ENCODE measurements at places on chromosomes 11 and 22.

DNA sequence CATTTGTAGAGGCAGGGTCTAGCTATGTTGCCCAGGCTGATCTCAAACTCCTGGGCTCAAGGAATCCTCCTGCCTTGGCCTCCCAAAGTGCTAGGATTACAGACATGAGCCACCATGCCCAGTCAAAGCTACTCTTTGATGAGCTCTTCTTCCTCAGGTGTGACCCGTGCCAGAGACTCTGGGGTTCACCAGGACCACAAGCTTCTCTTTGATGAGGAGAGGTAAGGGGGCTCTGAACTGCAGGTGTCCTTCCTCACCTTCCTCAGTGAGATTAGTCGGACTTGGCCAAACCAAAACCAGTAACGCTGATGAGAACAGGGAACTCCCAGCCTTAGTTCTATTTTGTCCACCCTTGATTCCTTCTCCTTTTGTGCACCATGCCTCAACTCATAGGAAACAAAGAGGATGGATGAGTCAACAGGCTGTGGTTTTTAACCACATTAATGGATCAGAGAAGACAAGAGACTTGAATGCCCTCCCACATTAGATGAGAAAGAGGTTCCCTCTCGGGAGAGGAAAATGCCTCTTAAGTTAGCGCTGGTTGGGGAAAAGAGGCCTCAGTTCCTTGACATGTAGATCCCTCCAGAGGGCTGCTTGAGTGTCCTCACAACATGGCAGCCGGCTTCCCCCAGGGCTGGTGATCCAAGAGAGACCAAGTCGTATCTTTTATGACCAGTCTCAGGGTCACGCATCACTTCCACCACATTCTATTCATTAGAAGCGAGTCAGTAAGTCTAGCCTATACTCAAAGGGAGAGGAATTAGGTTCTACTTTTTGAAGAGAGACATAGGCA is 25.7 kb upstream of the CTR9 start:
- DNase-seq = no peak

DNA sequence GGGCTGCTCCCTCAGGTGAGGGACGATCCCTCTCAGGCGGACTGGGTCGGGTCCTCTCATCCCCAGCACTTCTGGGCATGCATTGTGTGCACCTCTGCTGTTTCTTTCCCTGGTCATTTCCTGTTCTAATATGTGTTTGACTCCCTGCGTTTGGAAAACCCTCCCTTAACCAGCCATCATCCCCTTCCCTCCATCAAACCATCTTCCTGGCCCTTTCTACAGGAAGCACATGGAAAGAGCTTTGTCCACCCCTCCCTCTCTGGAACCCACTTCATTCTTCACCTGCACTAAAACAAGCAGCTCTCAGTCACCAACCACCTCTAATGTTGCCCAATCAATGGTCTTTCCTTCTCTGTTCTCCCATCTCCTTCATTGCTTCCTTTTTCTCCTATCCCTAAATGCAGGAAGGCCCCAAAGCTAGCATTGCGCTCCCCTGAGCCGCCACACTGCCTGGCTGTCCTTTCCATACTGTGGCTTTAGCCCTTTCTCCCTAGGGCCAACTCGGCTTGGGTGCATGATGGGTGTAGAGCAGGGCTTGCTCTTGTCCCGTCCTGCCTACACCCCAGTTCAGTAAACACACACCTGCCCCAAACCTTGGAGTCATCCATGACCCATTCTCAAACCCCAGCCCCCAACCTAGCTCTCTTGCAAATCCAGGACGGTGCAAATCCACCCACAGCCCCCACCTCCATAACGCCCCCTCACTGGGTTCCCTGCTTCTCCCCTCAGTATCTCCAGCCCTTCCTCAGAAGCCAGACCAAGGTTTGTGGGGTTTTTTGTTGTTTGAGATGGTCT is 5.4 kb upstream of the GAS2L1 start:
- no peak for DNase-seq

DNA sequence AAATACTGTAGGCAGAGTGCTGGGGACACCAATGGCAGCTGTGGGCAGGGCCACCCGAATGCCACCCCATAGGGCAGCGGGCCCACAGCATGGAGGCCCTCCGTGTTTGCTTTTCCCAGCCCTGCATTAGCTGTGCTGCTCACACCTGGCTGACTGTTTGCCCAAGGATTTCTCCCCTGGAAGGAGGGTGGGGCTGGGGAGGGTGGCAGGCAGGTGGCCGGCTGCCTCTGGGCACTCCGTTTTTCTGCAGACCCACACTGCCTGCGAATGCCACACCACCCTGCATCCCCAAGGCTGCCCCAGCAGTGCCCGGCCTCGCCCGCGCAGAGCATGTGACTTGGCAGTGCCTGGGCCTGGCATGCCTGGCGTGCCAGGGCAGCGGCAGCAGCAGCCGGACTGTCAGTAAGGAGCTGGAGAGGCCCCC is 19.6 kb downstream of the DAGLA start:
- no peak for DNase-seq

DNA sequence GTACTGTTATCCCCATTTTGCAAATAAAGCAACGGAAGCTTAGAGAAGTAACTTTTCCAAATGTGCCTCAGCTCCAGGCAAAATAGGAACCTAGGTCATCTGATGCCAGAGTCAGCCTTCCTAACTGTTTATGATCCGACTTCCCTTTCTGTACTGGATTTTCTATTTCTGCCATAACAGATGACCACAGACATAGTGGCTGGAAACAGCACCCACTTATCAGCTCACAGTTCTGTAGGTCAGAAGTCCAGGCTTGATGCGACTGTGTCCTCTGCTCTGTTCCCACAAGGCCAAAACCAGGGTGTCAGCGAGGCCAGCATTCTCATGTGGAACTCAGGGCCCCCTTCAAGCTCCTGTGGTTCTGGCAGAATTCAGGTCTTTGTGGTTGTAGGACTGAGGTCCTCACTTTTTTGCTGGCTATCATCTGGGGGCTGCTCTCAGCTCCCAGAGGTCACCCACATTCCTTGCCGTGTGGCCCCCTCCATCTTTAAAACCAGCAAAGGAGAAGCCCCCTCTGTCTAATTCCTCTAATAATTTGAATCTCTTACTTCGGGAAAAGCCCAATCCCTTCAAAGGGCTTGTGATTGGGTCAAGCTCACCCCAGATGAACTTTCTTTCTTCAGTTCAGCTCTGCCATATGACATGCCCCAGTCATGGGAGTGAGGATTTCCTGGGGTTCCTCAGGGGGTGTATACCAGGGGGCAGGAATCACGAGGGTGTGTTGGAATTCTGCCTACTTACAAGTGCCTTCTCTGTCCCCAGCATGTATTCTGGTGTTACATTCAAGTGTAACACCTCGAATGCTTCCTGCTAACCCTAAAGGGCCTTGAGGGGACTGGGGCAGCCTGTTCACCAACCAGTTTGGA is 15.3 kb downstream of the KCNJ5 start:
- no peak for DNase-seq

- no peak for DNase-seq
Observed at GRCh38 chr22:26229910-26230309, 60.6 kb downstream of the SEZ6L start.

- DNase-seq = peak; percentile 85
Observed at GRCh38 chr22:31248138-31248745, 36.1 kb downstream of the LIMK2 start.

- no peak for DNase-seq
Observed at GRCh38 chr22:46609175-46609690, 11.0 kb upstream of the GRAMD4 start.

DNA sequence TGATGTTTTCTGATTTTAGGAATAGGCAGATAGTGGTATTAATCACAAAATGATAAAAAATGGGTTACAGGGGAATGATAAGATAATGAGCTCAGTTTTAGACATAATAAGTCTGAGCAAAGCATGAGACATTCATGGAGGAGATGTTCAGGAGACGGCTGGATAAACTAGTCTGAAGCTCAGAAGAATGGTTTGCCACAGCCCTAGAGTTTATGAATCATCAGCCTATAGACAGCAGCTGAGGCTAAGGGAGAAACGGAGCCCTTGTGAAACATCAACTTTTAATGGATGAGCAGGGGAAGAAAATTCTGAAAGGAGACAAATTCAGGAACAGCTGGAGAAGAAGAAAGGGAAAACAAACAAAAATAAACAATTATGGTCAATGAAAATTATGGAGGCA is 87.2 kb downstream of the RELT start:
- no peak for DNase-seq

- no peak for DNase-seq
Observed at GRCh38 chr22:22194931-22195264, 49.7 kb upstream of the VPREB1 start.

GRCh38 chr11:133228471-133229329 is 303.6 kb downstream of the OPCML start:
- no peak for DNase-seq

DNA sequence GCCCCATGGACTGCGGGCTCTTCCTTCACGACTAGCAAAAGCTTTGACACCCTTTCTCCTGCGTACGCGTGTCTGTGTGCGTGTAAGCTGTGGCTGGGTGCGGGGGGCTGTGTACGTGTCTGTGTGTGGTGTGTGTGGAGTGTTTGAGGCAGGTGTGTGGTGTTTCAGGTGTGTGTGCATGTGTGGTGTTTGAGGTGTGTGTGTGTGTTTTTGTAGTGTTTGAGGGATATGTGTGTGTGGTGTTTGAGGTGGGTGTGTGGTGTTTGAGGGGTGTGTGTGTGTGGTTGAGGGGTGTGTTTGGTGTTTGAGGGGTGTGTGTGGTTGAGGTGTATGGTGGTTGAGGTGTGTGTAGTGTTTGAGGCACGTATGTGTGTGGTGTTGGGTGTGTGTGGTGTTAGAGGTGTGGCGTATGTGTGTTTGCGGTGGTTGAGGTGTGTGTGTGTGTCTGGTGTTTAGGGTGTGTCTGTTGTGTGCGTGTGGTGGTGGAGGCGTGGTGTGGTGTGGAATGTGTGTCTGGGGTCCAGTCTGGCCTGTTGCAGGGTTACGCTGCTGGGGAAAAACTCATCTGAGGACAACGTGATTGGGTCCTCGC is 687 bp upstream of the ARSA start:
- no peak for DNase-seq

DNA sequence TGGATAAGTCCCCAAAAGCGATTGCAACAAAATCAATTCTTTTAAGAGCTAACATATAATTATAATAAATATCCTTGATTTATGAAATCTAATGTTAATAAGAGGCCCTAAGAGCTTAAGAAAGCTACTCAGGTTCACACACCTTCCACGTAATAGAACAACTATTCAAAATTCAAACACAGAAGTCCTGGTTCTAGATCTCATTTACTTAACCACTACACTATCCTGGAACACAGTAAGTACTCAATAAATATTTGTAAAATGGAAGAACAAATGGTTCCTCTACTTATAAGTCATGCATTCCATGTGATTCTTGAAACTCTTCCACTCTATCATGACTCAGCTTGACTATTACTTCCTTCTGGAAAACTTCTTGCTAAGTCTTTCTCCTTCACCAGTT is 268.2 kb downstream of the FAM181B start:
- no peak for DNase-seq

DNA sequence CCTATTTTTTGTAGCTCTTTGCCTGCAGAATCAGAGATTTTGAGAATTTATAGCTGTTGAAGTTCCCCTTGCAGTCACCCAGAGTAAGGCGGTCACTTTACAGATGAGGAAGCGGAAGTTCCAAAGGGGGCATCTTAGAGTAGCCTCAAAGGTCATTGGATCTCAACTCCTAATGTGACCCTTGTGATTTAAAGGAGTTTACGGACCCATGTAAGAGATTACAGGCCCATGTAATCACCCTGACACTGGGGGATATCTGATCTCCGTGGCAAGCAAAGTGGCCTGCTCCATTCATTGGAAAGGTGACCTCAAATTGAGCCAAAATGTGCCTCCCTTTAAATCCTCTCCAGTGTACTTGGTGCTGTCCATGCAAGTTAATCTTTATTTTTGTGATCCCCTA is 15.7 kb downstream of the P2RX3 start:
- no peak for DNase-seq

DNA sequence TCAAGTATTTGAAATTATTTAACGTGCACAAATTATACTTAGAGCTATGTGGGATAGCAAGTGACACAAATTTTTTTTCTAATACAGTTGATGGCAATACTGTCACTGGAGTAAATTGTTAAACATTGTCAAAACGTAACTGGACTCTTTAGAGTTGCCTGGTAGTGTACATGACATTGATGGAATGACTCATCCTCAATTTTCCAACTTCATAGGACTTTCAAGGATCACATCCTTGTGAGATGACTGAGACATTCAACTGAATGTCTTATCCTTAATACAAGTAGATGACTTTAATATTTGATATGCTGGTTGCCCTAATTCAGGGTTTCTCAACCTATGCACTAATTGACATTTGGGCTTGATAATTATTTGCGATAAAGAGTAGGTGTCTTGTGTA is 310.0 kb downstream of the SWAP70 start:
- no peak for DNase-seq

DNA sequence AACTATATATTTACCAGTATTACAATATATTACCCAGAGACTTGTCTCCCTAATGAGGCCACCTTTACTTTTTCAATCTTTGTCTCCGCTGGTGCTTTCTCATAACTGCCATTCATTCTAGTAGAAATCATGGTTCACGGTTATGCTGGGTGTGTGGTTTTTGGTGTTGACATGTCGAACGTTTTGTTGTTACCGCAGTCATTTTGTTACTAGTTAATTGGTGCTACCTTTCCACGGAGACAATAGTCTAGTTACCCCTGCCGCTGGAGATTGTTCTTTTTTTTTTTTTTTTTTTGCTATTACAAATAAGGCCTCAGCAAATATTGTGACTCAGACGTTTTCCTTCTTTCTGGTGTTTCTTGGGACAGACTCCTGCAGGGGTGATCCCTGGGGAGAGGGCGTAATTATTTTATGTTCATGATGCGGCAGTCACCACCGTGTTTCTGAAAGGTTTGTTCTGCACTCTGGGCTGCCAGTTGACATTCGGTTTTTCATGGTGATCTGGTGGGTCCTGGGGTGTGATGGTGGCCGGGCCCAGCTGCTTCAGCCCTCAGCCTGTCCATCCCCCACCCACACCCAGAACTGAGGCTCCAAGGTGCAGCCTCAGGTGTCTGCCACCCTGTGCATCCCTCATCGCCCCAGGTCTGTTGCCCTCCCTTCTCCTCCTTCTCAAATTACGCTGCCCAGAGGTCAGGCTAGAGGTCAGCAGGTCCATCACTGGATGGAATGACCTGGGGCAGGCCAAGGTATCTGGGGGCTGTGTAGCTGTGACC is 28.6 kb downstream of the LRP5 start:
- DNase-seq = no peak

DNA sequence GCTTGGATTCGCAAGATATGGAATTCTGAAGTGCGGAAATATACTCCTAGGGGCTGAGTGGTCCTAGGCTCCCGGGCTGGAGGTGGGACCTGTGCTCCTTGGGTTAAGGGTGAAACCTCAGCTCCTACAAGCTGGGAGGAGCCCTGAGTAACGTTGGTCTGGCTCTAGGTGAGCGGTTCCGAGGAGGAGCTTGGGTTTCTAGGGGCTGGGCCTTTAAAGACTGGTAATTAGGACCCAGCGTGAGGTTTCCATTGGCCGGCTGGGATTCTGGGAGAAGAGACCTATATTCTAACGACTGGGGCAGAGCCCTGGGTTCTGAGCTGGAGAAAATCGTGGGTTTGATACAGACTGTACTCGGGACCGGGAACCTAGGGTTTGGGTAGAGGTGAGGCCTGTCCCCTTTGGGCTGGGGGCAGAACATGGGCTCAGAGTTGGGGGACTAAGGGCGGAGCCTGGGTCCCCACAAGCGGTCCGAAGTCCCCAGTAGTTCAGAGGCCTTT is 882 bp upstream of the MAP4K2 start:
- DNase-seq = no peak

All from HEK293T (cell line).